CD4-positive, alpha-beta memory T cell (primary cell): ENCODE measurements at places on chromosomes 2 and 18.

DNA sequence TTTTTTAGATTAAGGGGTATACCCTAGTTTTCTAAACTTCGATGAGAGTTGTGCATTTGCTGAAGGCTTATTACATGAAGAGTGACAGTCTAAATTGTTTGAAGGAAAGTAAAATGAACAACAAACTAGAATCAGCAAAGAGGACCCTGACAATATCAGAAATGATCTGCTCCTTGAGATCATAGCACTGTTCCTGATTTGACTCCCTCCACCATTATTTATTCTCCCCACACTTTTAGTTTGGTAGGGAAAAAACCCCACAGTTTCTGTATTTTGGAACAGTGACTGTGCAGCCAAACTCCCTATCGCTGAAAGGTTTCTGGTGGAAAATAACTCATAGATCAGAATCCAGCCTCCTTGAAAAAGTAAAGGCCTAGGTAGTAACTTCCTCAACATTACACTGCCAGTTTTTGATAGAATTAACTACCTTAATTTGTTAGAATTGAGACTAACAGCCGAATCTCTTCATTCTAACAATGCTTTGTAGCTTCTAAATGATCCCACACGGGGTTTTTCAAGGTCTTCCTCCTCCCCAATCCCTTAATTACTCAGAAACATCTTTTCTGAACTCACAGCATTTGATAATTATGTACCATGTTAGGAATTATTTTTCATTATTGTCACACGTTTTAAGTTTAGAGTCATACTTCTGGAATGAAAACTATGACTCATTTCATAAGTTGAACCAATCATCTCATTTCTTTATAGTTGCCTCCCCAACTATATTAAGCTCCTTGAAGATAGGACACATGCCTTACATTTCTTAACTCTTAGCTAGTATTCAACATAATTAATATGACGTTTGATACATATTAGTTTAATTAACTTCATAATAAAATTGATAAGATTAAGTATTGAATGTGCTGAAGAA, 2.9 kb downstream of the MYL12A start:
- DNase-seq = no peak

DNA sequence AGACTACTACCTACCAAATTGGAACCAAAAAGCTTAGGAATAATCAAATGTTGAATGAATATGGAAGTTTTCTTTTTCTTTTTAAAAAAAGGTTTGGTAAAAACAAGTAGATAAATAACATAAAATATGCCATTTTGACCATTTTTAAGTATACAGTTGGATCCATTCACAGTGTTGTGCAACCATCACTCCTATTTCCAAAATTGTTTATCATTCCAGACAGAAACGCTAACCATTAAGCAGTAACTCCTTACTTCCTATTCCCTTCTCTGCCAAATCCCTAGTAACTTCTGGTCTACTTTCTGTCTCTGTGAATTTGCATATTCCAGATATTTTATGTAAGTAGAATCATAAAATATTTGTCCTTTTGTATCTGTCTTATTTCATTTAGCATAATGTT, 39.8 kb downstream of the CD302 start:
- no peak for DNase-seq

DNA sequence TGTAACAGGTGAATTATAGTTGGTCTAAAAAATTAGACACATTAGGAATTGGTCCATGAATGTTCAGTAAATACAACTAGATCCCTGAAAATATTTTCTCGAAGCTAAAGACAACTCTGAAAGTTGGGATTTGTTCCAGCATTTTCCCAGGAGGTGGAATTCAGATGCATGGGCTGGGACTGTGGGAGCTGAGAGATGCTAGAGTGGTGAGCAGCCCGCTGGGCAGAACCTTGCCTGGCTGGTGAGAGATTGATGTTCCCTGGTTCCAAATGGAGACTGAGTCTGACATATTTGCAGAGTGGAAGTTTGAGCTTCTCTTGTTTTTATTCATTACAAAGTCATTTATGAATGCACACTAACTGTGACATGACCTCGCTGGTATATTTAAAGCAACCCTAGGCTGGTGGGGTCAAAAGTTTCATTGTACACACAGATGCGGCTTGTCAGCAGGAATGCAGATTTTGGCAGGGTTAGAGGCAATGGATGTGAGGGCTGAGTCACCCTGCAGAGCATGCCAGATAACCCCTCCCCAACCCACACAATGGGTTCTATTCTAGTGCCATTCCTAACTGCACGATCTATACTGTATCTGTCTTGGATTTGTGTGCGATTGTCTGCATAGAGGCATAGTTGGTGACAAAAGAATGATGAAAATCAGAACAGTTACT, 23.5 kb upstream of the TMEM178A start:
- no peak for DNase-seq

DNA sequence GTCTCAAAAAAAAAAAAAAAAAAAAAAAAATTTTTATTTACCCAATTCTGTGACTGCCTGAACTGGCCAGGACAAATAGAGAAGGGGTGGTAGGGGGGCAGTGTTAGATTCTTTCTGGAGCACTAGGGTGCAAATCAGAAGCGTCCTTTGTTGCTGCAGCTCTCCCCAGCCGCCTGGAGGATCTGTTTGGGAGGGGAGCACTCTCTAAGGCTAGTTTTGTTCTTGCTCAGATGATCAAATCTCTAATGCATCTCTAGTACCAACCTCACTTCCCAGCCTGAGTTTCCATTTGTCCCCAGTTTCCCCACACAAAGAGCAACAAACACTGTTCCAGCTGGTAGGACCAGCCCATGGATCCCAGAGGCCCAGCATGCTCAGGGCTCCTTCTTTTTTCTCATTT, 83.0 kb downstream of the GBX2 start:
- DNase-seq = no peak

DNA sequence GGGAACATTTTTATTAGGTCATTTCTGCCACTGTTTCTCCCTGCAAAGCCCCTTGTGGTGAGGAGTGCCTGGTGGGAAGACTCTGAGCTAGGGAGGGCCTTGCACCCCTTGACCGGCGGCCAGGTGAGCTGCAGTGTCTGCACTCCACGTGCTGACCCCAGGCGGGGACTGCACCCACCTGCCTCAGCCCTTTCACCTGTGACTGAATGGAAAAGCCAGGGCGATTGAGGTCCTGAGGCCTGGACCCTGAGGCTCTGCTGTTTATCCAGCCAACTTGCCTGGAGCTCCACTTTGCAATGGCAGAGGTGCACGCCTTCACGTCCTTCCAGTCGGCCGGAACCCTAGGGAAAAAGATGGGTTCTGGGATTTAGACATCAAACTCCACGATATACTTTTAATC, 53.1 kb downstream of the TMEM18 start:
- DNase-seq = no peak

- no peak for DNase-seq
Measured at GRCh38 chr2:42041377-42042127, 6.3 kb upstream of the PKDCC start.
